ENCODE measurements at places on chromosomes 13 and 19.

GRCh38 chr13:50918567-50918966 is 9.0 kb downstream of the RNASEH2B start:
- DNase-seq, result no peak

- DNase-seq, result no peak
Observed at GRCh38 chr13:113888701-113889330, 24.9 kb upstream of the GAS6 start.

DNA sequence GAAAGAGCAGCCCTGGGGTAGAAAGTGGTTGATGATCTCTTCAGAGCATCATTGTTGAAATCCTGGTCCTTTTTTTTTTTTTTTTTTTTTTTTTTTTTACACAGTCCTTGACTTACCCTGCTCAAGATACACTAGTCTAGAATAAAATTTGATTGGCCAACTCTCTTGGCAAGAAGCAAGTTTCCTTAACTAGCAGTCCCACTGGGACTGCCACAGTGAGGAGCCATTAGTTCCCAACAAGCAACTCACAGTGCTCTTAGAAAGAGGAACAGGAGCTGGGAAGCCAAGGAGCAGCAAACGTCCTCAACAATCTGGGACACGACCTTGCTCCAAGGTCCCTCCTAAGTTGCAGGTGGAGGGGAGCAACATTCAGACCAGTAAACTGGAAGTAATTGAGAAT is 47.9 kb upstream of the INTS6 start:
- no peak for DNase-seq

GRCh38 chr19:39829702-39830275 is 4.2 kb downstream of the DYRK1B start:
- DNase-seq, result no peak

DNA sequence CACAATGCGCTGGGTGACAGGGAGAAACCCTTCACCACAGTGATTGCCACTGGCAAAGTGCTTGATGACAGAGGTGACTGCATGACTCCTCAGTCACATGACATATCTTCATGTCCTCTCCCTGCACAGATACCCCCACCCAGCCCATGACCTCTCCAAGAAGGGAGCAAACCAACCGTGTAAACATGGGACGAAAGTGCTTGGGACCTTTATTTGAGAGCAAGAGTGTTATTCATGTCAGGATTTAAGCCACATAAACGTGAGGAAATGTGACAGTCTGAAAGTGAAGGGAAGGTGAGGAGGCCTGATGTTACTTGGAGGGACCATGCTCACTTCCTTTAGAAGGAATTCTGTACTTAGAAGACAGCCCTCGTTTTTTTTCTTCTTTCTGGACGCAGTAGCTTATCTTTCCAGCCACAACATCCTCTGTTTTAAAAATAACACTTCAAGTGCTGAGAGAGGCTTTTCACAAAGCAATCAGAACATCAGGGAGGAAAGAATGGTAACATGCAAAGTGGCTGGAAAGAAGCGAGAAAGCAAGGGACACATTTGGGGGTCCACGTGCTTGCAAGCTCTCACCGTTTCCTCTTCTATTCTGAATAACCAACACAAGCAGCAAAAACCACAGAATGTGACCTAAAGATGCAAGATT is 35.6 kb downstream of the EPS15L1 start:
- no peak for DNase-seq

DNA sequence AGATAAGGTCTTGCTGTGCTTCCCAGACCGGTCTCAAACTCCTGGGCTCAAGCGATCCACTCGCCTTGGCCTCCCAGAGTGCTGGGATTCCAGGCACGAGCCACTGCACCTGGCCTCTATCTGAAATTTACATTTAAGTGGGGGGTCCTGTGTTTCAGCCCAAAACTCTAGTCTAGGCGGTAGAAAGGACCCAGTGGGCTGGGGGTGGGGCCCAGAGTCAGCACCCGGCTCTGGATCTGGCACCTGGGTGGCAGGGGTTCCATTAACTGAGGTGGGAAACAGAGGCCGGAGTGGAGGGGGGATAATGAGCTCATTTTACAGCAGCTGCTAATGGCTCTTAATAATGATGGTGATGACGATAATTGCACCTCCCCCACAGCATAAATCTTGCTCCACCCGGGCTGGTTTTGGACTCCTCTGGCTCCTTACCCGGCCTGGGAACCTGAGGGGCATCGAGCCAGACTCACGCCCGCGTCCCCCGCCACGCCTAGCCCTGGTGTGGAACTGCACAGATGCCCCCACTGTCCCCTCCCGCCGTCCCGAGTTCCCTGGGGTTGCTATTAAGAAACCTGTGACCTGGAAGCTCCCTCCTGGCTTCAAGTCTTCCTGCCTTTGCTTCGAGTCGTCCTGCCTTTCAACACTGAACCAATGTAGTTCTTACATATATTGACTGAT is 17.8 kb upstream of the KLF2 start:
- no peak for DNase-seq

DNA sequence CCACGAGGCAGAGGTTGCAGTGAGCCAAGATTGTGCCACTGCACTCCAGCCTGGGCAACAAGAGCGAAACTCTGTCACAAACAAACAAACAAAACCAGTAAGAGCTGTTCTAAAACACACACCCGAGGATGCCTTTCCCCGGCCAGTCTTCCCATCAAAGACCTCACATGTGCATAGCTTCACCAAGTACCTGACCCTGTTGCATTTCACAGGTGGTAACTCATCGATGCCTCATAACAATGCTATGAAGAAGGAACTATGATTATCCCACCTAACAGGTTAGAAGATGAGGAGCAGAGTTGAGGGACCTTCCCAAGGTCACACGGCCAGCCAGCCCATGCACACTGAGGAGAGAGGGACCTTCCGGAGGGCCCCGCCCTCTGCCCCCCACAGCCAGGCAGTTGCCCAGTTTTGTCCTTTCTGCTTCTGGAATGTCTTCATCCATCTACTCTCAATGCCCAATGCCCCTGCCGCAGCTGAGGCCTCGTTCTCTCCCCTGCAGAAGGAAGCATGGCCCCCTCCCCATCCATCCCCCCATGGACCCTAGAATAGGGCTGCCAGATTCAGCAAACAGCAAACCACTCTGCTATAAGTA is 16.8 kb upstream of the LENG8 start:
- no peak for DNase-seq

DNA sequence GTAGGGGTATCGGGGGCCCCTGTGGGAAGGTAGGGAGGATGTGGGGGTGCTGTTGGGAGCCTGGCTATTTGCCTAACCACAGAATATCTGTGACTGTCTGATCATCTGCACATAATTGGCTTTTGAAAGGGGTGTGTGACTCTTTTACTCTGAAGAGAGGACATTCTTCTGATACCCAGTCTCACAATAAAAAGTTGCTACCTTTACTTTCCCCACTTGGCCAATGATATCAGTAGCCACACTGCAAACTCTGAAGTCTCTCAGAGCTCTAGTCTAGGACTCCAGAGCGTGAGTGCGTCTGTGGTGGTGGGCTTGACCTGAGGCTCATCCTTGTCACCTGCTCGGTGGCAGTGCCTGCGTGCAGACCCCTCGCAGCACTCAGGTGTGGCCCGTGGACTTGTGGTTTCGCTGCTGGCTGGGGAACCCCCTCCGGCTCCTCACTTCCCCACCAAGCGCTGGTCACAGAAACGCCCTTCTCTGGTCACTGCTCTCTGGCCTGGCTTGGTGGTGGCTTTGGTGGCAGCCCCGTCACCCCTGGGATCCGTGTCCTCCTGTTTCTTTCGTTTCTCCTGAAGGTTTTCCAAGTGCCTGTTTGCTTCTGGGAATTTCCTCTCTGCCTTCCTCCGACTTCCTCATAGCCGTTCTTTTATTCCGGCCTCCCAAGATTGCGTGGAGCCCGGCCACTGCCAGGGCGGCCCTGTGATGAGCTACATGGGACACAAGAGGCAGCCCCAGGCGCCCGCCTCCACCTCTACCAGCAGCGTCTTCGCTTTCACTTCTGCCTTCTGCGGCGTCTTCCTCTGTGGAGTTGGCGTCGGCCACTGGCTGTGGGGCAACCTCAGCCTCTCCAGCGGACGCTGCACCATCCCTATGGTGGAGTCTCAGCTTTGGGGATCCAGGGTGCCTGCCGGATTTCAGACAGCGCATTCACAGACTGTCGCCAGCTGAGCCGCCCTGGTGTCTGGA is 78.0 kb downstream of the ATP11A start:
- no peak for DNase-seq

- no peak for DNase-seq
Observed at GRCh38 chr13:106474912-106475311, 60.5 kb downstream of the EFNB2 start.

DNA sequence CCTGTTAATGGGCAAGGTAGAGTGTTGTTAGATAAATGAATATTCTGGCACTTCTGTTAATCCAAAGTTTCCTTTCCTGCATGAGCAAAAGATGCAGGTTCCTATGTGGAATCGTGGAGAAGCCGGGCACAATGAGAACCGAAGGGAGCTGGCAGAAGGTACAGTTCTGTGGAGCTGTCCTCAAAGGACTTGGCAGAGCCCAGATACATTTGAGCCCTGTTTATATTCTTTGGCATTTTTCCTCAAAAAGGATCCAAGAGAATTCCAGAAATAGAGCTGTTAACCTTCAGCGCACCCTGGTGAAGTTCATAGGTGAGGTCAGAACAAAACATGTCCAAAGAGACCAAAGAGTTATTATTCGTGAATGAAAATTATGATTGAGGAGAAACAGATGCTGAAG is 4.0 kb upstream of the DLEU7 start:
- DNase-seq, result no peak

GRCh38 chr13:113548778-113549621 is 35.6 kb upstream of the TFDP1 start:
- no peak for DNase-seq

- DNase-seq, result peak; percentile 5
Observed at GRCh38 chr19:38134540-38135149, 89.4 kb downstream of the DPF1 start.

GRCh38 chr13:113207890-113208420 is 514 bp downstream of the PCID2 start:
- DNase-seq, result no peak

- no peak for DNase-seq
Observed at GRCh38 chr13:58994777-58995176, 1169.0 kb downstream of the DIAPH3 start.

GRCh38 chr13:109971456-109972090 is 185.2 kb upstream of the IRS2 start:
- no peak for DNase-seq

DNA sequence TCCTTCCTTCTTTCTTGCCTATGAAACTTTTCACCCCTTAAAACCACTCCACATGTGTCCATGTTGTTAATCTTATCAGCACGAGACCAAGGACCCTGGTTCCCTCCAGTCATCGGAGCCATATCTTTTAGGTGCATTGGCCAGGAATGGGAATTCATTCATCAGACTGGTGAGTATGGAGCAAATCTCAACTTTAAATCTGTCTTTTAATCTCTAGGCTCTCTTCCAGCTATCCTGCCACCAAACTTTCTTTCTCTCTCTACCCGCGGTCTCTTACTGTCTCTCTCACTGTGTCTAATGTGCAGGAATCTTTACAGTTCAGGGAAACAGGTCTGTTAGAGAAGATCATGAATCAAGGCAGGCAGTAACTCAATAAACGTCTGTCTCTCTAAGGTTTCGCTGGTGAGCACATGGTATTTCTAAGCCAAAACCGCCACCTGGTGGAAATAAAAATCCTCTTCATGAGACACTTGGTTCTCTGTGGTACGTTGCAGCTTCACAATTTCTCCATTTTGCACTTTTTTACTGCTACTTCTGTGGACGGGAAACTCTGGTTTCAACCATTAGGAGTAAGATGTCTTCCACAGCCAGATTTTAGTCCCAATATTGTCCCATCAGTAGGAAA is 16.1 kb downstream of the LGALS16 start:
- no peak for DNase-seq

DNA sequence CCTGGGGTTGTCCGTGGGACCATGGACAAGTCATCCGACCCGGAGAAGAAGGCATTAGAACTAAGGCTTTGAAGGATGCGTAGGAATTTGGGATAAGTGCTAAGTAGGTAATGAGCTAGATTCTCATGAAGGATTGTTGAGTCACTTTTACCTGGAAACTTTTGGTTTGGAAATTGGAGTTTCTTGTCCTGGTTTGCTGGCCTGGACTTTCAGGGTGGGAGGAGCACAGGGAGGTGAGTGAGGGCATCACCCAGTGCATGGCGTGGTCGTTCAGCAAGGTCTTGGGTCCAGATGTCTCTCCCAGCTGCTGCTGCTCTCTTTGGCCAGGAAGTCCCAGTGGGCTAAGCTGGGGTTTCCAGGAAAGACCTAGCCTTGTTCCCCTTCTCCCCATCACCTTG is 7.6 kb downstream of the NFIC start:
- no peak for DNase-seq

- no peak for DNase-seq
Observed at GRCh38 chr13:112248406-112248760, 127.8 kb upstream of the SPACA7 start.

GRCh38 chr13:42707586-42707985 is 73.8 kb upstream of the FAM216B start:
- no peak for DNase-seq

DNA sequence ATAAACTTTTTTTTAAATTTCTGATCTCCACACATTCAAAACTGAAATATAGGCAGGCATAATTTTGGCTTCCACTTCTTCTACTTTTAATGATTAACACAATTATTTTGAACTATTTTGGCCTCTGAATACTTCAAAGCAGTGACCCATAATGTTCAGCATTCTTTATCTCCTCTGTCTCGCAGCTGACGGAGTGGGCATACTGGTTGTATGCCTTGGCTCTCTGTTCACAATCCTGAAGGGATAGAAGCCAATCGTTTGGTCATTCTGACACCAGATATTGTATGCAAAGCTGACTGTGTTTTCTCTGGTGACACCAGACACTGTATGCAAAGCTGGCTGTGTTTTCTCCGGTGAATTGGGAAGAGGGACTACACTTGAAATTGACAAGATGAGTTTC is 833.0 kb downstream of the EFNB2 start:
- no peak for DNase-seq

GRCh38 chr19:39828654-39829032 is 5.3 kb downstream of the DYRK1B start:
- no peak for DNase-seq

GRCh38 chr19:38387550-38388348 is at the start of gene GGN:
GGN (minus strand) TSS chr19:38388034; CDS start chr19:38387261, 773 bp downstream.
- DNase-seq, result peak; percentile 36

DNA sequence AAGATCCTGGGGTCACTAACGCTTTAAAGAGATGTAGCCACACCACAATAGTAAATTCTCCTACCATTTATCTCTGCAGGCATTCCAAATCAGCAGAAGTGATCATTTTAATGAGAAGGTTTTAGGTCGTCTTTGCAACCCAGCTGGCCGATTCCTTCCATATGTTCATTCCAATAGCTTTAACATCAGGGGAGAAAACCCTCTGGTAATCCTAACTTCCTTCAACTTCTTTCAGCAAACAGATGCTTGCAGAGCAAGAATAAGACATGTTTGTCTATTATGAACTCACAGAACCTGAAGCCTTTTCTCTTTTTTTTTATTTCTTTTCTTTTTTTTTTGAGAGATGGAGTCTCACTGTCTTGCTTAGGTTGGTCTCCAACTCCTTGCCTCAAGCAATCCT is 498.6 kb upstream of the SLITRK1 start:
- DNase-seq, result no peak

- DNase-seq, result no peak
Observed at GRCh38 chr13:110305001-110305400, 2.0 kb downstream of the COL4A1 start.

DNA sequence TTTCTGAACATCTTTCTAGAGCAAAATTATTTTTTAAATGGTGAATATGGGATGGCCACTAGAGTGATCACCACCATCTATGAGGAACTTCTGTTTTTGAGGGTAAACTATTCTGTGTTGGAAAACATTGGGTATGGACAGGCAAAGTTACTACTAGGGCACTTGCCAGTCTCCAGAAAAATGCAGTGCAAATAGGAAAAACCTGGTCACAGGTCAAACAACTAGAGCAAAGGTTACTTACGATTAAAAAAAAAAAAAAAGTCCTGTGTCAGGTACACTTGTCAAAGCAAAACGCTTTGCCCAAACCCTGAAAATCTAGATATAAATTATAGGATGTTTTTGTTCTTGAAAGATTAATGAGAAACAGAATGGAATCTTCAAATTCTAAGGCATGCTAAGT is 66.2 kb downstream of the SLITRK1 start:
- DNase-seq, result no peak

Measured in activated CD8-positive, alpha-beta memory T cell treated with anti-CD3 and anti-CD28 coated beads for 1 hour (primary cell).